Left lobe of liver (tissue), 2 donors: ENCODE measurements at places on chromosomes 1 and 21. TPM values are rescaled to one million over a fixed set of nuclear protein-coding genes. Genes with fewer than 3 reads are reported as not detected.

DISC1 gene
- 1.8 TPM for total RNA-seq

DNA sequence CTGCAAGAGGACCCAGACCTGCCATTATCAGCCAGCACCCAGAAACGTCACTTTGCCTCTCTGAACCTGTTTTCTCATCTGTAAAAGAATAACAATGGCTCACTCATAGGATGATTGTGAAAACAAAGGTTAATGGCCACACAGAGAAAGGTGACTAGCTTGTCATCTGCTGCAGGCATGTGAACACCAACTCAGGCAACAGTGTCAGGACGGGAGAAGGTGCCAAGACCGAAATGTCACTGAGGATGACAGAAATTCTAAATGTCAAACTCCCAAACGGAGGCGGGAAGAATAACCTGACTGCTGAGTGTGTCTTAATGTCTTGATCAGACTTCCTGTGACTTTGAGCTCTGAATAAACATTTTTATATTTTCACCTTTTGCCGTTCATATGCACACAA lies 10.3 kb downstream of the PADI4 start:
- no peak for DNase-seq

GRCh38 chr1:182056601-182057366 lies 4.7 kb downstream of the ZNF648 start:
- DNase-seq, result no peak

DNA sequence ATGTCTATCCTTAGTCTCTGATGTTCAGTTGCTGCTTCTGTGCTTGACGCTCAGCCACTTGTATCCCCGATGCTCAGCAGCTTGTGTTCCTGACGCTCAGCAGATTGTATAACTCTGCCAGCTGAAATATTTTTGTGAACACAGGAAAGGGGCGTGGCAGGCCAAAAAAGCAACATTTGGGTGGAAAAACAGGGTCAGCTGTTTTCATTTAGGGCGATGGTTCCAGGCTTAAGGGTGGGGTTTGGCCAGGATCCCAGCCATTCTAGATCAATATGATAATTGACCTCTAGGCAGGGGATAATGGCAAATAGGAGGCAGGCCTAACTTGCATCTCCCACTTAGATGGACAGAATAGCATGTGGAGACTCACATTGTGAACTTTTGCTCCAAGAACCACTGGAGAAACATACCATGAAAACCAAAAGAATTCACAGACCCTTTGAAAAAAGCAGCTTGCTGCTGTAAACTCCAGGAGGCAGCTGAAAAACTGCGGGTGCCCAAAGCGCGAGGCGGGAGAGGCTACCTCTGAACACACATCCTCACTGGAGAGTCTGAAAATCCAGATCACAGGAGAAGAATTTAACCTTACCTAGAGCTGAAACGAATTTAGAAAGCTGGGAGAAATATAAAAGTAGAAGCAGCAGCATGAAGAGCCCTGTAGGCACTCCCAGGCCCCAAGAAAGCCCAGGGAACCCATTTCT lies 58.3 kb downstream of the ZNF648 start:
- no peak for DNase-seq

- no peak for DNase-seq
Measured at GRCh38 chr1:22461678-22462527, 10.3 kb downstream of the ZBTB40 start.

DNA sequence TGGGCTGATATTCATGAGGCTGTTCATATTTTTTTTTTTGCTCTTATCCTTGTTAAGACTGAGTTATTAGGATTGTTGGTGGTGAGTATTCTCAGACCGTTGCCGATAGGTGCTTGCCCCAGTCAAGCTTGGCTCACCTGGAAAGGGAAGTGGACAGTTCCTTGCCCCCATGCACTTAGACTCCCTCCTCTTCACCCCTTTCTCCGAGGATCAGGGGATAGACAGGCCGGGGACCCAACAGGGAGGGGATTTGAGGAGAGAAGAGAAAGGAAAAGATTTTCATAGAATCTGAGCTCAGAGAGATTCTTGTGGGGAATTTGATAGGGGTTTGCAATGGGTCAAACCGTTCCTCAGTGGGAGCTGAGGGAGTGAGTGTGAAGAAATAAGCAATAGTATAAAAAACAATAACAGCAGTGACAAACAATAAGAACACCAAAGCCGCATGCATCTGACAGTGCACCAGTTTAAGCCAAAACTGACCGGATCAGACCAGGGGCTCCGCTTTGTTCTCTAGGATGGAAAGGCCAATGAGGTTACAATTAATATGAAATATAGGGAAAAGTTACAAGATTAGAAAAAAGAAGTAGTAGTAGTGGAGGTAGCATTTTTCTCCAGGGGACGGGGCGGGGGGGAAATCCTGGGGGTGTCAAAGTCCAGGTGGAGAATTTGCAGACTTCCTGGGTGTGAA lies 8.9 kb downstream of the PAX7 start:
- no peak for DNase-seq
